ENCODE measurements at places on chromosomes 12 and 14. TPM values are rescaled to one million over a fixed set of nuclear protein-coding genes. Genes with fewer than 3 reads are reported as not detected.

GRCh38 chr14:68340262-68340661, 452.6 kb downstream of the ZFP36L1 start:
- no peak for DNase-seq

- DNase-seq, result no peak
These were observed 14.0 kb upstream of the TBPL2 start for GRCh38 chr14:55454264-55455002.

- no peak for DNase-seq
These were observed 1.0 kb downstream of the SLC6A12 start for GRCh38 chr12:212715-213526.

- DNase-seq, result no peak
These were observed at the start of gene A2M for GRCh38 chr12:9115731-9116559. A2M (minus strand) TSS chr12:9115919; CDS start chr12:9115849, 70 bp downstream.

GRCh38 chr12:6632026-6632983, 3.5 kb downstream of the LPAR5 start:
- no peak for DNase-seq

DNA sequence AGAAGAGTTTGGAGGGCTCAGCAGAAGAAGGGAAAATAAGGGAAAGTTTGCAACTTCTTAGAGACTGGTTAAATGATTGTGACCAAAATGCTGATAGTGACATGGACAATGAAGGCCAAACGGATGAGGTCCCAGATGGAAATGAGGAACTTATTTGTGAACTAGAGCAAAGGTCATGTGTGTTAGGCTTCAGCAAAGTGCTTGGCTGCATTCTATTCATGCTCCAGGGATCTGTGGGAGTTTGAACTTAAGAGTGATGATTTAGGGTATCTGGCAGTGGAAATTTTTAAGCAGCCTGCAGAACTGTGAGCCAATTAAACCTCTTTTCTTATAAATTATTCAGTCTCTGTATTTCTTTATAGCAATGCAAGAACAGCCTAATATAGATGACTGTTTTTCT, 88.9 kb upstream of the ARHGAP5 start:
- no peak for DNase-seq

The ZDHHC22 gene
- total RNA-seq, result not detected

The TAMALIN gene
- 22.0 TPM for total RNA-seq

Measured in mesothelial cell of epicardium (in vitro differentiated cells).